ENCODE measurements at places on chromosomes 16 and 17.

GRCh38 chr16:82260212-82260795 is 90.3 kb upstream of the MPHOSPH6 start:
- no peak for DNase-seq

DNA sequence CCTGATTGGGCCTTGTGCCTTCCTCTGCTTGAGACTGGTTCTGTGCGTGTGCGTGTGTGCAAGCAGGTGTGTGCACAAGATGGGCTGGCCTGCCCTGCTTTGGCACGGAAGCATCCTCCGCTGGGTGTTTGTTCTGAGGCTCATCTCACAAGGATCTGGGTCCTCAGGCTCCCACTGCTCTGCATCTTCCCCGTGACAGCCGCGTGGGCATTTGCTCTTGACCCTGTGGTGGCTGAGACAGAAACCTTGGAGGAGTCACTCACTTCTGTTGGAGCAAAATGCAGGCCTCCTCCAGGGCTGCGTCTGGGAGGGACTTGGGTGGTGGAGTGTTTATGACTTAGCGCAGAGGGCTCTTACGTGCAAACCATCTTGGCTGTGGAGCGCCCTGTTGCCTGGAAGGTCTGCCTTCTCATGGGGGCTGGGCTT is 119.2 kb downstream of the RPTOR start:
- DNase-seq, result no peak

DNA sequence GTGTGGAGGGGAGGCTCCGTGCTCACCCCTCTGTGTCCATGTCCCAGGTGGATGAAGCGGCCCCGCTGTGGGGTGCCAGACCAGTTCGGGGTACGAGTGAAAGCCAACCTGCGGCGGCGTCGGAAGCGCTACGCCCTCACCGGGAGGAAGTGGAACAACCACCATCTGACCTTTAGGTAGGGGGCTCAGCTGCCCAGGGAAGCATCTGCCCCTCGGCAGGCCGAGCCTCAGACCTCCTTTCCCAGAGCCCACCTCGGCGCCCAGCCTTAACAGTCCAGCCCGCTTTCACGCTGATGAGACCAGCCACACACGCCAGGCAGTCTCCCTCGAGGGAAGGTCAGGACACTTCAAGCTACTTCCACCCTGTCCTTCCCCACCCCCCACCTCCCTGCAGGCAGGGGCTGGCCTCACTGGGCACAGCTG is 12.7 kb downstream of the MMP15 start:
- no peak for DNase-seq

- DNase-seq, result no peak
These were observed 427 bp upstream of the NLK start for GRCh38 chr17:28041844-28042656.

GRCh38 chr16:23061669-23062068 is 87.6 kb downstream of the USP31 start:
- DNase-seq, result no peak

DNA sequence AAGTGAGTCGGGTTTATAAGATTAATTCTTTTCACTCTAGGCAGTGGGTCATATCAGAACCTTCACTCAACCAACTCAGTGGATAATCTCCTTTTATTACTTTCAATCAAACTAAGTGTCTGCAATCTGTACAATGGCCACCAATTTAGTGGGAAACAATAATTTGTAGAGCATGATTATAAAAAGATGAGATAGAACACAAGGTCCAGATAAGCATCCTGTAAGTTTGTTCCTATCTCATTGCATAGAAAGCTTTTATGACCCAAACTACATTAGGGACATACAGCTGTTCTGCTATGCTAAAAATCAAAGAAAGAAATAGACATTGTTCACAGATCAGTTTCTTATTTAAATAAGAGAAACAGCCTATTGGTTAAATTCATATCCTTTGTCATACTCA is 341.4 kb upstream of the PSMD7 start:
- DNase-seq, result no peak

DNA sequence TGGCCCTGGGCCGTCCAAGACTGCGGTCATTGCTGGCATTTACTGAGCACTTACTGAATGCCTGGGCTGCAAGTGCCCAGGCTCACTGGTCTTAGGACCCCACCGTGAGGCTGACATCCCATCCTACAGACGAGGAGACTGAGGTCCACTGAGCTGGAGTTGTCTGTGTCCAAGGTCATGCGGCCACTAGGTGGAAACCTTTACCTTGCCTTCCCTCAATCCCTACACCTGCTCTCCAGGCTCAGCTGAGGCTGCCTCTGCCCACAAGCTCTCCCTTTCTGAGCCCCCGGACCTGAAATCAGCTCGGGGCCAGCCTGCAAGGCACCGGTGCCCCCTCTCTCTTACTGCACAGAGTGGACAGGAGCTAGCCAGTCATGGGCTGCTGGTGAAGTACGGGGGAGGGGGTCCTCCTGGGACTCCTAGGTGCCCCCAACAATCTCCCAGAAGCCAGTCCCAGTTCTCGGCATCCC is 1.5 kb downstream of the CASKIN1 start:
- DNase-seq, result no peak

DNA sequence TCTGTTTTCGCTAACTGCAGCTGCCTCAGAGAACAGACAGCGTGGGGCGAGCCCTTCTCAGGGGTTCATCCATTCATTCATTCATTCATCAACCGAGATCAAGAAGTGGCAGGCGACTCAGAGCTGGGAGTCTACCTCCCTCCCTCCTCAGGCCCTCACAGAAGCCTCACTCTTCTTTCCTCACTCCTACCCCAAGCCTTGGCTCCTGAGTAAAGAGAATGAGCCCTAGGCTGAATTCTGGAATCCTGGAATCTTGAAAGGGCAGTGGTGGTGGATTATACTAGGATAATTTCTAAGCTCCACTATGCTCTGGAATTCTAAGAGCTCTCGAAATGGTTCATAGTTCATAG is 2.3 kb upstream of the DLX3 start:
- no peak for DNase-seq

All from right forelimb (tissue), 1 donor.